ENCODE measurements at places on chromosomes 13 and 19.

DNA sequence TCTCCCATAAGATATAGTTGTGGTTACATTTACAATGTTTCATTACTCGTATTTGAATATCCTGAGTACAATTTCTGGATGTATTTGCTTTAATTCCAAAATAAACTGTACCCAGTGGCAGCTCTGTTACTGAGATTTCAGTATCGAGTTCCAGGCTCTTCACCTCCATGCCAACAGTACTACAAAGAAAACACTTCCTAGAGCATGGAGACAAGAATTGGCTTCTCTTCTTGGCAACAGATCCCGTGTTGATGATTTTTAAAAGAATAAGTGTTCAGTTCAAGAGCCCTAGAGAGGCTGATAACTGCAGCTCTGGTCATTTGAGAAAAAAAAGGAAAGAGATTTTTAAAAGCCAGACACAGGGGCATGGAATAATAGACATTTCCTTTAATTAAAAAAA lies 302.8 kb downstream of the EFNB2 start:
- DNase-seq: no peak

GRCh38 chr19:19303411-19303810 lies 16.9 kb downstream of the SUGP1 start:
- DNase-seq: no peak

GRCh38 chr13:85367887-85368286 lies 431.3 kb downstream of the SLITRK6 start:
- no peak for DNase-seq

GRCh38 chr19:57245959-57246358 lies 5.5 kb downstream of the ZNF805 start:
- DNase-seq: no peak

GRCh38 chr13:36571444-36571843 lies 102.4 kb upstream of the SERTM1 start:
- no peak for DNase-seq

- DNase-seq: no peak
These were observed 9.0 kb downstream of the BLOC1S3 start for GRCh38 chr19:45187421-45188100.

DNA sequence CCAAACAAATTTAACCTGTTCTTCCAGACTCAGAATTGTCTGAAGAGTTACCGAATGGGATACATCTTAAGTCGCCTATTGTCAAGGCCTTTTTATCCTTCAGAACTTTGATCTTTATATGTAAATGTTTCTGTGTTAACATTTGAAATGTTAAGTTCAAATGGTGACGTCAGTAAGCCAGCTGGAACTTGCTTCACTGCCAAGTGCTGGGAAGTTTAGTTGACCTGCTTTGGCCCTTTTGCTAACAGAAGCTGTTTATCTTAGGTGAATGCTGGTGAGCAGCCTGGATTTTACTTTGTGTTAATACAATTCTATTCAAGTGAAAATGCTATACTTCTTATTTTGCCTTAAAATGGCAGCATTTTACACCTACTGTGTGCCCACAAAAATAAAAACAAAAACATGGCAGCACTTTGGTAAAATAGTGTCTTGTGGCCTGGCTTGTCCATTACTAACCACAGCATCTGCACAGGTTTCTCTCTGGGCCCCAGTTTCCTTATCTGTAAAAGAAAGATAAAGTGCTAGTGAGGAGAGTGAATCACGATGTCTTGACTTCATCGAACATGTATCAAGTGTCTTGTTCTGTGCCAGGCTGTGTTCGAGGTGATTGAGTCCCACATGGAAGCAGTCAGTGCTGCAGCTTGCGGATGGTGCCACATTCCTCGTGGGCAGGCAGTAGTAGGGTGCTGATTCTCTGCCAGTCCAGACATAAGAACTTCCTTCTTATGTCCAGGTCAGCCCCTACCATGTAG lies 2.2 kb downstream of the NAXD start:
- no peak for DNase-seq

- DNase-seq: no peak
These were observed 270.6 kb downstream of the FGF14 start for GRCh38 chr13:102131246-102131645.

- DNase-seq: no peak
These were observed 190.3 kb downstream of the STK24 start for GRCh38 chr13:98386637-98387036.

DNA sequence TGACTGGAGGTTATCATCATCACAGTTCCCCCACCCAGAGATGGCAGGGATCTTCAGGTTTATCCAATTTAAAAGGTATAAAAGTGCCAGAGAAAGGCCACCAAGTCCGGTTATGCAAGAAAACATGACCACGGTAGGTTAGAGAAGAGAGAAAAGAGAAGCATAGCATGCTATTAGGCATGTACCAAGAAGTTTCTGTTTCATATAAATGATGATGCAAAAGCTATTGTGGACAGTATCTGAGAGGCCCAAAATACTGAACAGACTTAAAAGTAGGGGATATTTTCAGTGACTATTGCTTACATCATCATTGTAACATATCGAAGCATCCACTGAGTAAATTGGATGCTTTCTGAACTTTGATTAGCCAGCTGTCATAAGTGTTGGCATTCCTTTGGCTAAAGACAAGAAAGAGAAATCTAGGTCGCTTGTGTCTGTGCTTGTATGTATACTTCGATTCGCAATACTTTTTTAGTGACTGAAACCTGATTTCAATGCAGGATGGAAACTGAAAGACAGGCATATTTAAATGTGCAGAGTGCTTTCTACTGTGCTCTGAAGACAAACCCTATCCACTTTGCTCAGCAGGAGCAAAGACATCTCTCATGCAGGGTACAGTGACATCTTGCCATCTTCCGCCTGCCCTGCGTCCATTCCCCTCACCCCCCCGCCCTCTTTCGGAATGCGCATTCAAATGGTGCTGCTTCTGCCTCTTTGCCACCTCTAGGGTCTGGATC lies 180.3 kb downstream of the SHISA2 start:
- no peak for DNase-seq

DNA sequence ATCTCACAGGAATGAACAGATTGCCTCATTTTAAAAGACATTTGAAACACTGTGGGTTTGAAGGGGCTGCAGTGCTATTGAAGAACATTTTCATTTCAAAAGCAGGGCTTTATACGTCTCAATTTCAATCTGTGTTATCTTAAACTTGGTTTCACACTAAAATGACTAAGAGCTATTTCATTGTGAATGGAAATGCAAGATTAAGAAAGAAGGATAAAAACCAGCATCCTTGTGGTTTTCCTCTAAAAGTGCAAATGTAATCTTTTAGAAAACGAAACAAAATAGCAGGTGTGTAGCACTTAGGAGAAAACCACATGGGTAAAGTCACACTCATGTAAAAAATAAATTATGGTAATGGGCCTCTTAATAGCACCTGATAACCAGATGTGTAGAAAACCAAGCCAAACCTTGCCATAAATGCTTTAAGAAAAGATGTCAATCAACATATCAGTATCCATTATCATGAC lies 397.7 kb downstream of the GPC6 start:
- no peak for DNase-seq

- DNase-seq: no peak
These were observed 605.5 kb upstream of the SLITRK1 start for GRCh38 chr13:84487752-84488151.

DNA sequence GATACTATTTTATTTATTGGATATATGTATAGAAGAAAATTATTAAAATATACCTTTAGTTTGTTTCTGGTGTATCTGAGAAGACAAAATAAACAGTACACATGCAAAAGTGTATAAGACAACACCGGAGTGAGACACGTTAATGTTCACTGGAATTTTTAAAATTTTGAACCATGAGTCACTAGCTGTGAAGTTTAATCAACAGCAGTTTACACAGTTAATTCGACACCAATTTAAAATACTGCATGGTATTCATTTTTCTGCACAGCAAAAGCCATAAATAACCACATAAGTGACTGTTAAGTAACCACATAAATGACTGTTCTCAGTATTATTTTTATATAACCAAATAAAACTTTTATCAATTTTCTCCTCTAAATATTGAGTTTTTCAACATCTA lies 418.7 kb upstream of the NBEA start:
- no peak for DNase-seq

GRCh38 chr13:76887076-76887563 lies 915 bp upstream of the KCTD12 start:
- DNase-seq: no peak

GRCh38 chr13:100662468-100663211 lies 12.0 kb downstream of the TMTC4 start:
- no peak for DNase-seq

GRCh38 chr19:54179921-54180461 lies 7.0 kb upstream of the TMC4 start:
- no peak for DNase-seq

DNA sequence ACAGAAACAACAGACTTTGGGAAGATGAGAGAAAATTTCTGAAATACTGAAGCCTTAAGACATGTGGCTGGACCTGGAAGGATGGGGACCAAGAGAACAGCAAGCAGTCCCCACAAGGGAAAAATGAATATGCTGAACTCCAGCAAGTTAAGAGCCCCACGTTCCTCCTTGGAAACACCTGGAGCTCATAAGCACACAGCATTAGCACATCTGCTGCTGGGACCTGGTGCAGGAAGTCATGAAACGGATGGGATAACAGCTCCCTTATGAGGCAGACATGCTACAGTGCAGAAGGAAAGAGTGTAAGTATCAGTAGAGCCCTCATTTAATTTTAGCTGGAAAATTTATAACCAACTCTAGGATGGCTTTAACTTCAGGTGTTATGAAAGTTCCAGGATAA lies 67.3 kb downstream of the SLC15A1 start:
- DNase-seq: no peak

DNA sequence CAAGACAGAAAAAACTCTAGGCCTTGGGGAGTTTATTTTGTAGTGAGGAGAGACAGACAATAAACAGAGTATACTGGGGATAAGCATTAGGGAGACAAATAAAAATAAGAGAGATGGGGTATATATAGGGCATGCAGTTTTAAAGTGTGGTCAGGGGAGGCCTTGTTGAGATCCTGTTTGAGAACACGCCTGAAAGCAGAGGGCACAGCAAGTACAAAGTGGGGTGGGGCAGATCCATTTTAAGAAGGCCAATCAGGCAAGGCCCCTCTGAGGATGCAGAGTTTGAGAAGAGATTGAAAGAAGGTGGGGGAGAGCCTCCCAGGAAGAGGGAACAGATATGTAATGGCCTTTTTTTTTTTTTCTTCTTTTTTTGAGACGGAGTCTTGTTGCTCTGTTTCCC lies 2.1 kb downstream of the PPP2R1A start:
- no peak for DNase-seq

GRCh38 chr13:71661921-71662320 lies 205.1 kb downstream of the DACH1 start:
- no peak for DNase-seq

GRCh38 chr19:19627621-19628500 lies at the start of gene LPAR2:
TSS of gene LPAR2 (minus strand) at chr19:19628220. CDS start at chr19:19627275, 945 bp downstream.
- DNase-seq: peak; percentile 85

DNA sequence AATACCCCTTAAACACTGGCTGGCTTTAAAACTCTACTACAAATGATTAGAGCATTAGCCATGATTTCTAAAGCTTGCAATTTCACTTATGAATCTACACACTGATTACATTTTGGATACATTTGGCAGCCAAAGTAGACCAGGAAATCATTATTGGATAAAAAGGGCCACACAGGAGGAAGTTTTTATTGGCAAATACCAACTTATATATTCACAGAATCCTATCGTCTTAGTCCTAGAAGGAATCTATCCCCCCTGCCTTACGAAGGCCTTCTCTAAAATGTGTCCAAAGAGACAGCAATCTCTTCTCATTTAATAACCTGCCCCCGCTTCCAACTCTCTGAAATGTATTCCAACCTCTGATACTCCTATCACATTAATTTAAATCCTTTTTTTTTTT lies 52.5 kb downstream of the KLF5 start:
- no peak for DNase-seq

DNA sequence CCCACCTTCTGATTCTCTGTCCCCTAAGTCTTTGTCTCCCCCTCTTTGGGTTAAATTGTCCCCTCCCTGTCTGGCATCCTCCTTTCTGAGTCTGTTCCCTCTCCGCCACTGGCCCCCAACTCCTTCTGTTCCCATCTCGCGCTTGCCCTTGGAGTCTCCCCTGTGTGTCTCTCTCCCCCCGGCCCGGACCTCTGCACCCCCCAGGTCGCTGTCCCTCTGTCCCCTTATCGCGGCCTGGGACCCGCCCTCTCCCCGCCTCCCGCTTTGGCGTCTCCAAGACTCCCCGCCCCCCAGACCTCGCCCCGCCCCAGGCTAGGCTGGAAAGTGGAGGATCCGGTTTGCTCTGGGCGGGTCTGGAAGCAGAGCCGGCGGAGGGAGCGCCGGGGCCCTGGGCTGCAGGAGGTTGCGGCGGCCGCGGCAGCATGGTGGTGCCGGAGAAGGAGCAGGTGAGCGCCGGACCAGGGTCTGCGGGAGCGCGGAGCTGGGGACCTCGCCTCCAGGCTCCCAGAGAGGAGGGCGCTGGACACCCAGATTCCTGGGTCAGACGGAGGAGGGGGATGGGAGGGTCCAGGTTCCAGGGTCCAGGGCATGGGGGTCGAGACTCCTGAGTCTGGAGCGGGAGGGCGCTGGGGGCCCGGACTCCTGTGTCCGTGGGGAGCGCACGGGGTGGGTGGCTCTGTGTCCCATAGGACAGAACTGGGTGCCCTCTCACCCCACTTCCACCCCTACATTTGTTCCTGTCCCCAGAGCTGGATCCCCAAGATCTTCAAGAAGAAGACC lies at the start of gene TRPM4:
Gene TRPM4, plus strand, starts transcription at position 348 of the 780 bp plus-strand sequence. Its CDS starts 75 bp downstream, at position 423.
- no peak for DNase-seq

- no peak for DNase-seq
These were observed 342 bp upstream of the SIGLEC10 start for GRCh38 chr19:51417810-51418157.

GRCh38 chr19:39194832-39195542 lies 1.8 kb upstream of the NCCRP1 start:
- no peak for DNase-seq

- DNase-seq: no peak
These were observed 35.1 kb downstream of the ELF1 start for GRCh38 chr13:40983725-40984667.

DNA sequence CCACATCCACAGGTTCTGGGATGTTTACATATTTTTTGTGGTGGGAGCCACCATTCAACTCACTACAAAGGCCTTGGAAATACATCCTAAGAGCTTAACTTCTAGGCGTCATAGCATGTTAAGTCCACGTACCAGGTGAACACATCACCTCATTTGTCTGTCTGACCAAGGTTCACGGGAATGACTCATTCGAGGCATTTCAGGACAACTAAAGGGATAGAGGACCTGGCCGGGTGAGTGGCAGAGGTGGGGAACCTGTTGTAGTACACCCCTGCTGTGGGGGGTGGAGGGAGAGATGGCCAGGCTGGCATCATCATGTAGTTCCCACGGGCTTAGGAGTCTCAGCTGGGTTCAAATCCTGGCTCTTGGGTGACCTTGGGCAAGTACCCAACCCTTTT lies 51.5 kb downstream of the BICRA start:
- DNase-seq: no peak

GRCh38 chr13:64529874-64530485 lies 2700.2 kb downstream of the PCDH9 start:
- no peak for DNase-seq
